ENCODE measurements at places on chromosomes 16 and 17. TPM values are rescaled to one million over a fixed set of nuclear protein-coding genes. Genes with fewer than 3 reads are reported as not detected.

The CYLD gene
- total RNA-seq = 9.6 TPM

DNA sequence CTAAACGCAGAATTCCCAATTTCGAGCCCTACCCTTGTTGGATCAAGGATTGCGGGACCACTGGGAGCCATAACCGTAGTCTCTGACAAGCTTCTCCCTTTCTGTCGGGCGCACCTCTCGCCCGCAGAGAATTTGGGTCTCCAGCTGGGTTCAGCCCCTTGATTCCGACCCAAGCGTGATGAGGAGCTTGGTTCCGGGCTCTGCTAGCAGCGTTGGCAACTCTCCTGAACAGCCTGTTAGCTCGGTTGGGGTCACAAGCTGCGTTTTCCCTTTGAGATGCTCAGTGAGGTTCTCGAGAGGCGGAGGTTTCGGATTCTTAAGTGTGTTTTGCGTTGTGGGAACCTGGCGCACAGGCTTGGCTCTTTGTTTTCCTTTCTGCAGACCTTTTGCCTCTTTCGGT, 655 bp downstream of the ATXN1L start:
- peak; percentile 21 for DNase-seq
- H3K36me3 ChIP-seq = peaks cover 27% of the 10 kb centered on the region
- H3K4me3 ChIP-seq = peak overlapping the region; percentile 93
- peaks cover 2% of the 10 kb centered on the region for H3K27me3 ChIP-seq

- H3K27ac ChIP-seq = no peak overlapping the region
- no peaks in the 10 kb centered on the region for H3K36me3 ChIP-seq
- no peak for DNase-seq
Observed at GRCh38 chr16:69349536-69349935, 2.0 kb downstream of the TMED6 start.

The TBC1D3D gene
- total RNA-seq = 0.44 TPM

The PERCC1 gene
- not detected for total RNA-seq

DNA sequence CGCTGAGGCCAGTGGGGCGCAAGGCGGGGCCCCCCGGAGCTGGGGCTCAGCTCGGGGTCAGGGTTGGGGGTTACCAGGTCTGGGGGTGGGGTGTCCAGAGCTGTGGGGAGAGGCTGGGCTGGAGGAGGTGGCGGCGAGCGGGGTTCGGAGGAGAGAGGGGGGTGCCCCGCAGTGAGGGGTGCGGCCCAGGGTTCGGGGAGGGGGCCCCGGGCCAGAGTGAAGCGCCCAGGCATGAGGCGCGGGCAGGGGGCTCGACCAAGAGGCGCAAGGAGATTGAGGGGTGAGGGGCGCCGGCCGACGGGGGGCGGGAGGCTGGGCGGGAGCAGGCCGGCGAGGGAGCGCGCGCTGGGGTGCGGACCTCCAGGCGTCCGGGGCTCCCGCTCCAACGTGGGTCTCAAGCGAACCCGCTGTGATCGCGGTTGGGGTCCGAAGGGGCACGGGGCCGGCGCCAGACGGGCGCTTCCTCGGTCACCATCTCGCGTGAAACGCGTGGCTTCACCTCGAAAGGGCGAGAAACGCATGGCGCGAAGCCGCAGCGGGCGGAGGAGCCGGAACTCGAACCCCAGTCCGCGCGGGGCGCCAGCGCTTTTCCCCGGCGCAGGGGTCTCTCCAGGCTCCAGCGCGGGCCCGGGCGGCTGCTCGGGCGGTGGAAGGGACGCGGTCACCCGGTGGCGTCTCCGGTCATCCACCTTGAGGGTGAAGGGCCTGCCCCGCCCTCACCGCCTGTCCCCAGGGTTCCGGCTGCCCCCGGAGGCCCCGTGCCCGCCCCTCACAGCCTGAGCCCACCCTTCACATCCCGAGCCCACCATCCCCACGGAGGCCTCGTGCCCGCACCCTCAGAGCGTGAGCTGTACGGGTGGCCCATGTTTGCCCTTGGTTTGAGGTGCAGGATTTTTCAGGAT, 846 bp downstream of the CPNE7 start:
- H3K4me3 ChIP-seq = peak overlapping the region; percentile 56
- H3K4me1 ChIP-seq = peaks cover 8% of the 10 kb centered on the region
- no peaks in the 10 kb centered on the region for H3K36me3 ChIP-seq
- H3K27me3 ChIP-seq = peaks cover 10% of the 10 kb centered on the region

DNA sequence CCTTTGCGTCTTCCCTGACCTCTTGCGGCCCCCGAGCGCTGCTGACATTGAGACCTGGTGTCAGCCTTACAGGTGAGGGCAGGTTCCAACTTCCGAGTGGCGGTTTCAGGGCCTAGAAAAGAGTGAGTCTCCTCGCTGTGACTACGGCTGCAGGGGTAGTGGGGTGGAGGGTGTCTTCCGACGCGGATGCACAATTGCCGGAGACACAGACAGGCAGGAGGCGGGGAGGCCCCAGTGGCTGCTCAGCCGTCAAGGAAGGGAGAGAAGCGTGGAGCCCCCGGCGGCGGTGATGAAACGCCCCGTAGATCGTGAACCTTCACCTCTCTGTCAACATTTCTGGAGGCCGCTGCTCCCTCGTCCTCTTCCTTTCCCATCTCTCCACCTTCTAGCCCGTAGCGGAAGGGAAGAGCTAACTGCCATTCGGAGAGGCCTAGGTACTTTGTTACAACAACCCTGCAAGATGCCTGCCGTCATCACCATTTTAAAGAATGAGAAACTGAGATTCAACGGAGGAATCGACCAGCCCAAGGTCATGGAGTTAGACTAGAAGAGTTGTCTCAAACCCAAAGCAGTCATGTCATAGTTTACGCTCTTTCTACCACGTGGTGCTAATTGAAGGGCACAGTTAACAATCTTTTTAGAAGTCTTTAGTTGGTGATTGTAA, 485 bp downstream of the DNAJA3 start:
- H3K27me3 ChIP-seq = no peaks in the 10 kb centered on the region
- peak overlapping the region; percentile 91 for H3K27ac ChIP-seq
- H3K36me3 ChIP-seq = peaks cover 18% of the 10 kb centered on the region
- H3K4me3 ChIP-seq = peak overlapping the region; percentile 95
- H3K4me1 ChIP-seq = peaks cover 18% of the 10 kb centered on the region
